Mesothelial cell of epicardium (in vitro differentiated cells): ENCODE measurements at places on chromosomes 5 and 9. TPM values are rescaled to one million over a fixed set of nuclear protein-coding genes. Genes with fewer than 3 reads are reported as not detected.

- DNase-seq, result no peak
These were observed 3.2 kb downstream of the TOR2A start for GRCh38 chr9:127731938-127732337.

- DNase-seq, result no peak
These were observed 58.3 kb downstream of the IZUMO3 start for GRCh38 chr9:24487250-24487861.

The NMUR2 gene
- total RNA-seq, result 1.7 to 1.9 TPM (median 1.8 TPM) in 3 replicates

The SPATA24 gene
- total RNA-seq, result 4.8 to 6.5 TPM (median 6.1 TPM) in 3 replicates

DNA sequence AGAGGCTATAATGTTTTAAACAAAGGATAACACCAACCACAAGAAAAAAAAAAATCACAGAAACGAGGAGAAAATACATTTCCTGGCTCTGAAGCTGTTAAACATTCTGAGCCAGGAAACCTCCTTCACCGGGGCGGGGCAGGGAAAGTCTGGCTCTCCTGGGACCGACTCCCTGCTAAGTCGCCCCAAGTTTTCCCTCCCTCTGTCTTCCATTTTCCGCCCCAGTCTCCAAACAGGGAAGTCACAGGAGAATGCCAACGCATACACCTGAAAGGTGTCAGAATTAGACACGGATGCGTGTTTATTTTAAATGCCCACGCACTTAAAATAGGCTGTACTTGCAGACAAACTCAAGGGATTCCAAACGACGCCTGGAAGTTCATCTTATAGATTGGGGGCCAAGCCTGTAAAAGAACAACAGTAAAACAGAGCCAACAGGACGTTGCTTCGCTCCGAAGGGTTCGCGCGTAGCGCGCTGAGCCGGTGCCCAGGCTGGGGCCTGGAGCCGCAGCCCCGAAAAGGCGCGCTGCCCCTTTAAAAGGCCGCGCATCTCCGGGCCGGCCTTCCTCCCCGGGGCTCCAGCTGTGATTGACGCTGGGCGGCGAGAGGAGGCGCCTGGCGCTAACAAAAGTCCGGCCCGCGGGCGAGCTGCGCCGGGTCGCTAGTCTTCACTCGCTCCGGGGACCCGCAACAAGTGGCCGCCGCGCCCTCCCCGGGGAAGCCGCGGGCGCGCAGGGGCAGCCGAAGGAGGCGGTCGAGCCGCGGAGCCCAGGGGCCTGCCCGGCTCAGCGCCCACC, at the start of gene FBXL7:
Gene FBXL7, plus strand, starts transcription at position 653 of the 797 bp plus-strand sequence.
- DNase-seq, result peak; percentile 51

The IL11RA gene
- 112 to 114 TPM (median 113 TPM) in 3 replicates for total RNA-seq

The FGD3 gene
- 36.3 to 41.9 TPM (median 39.5 TPM) in 3 replicates for total RNA-seq

The GOLGA1 gene
- total RNA-seq, result 19.8 to 23.6 TPM (median 23.4 TPM) in 3 replicates

GRCh38 chr9:124611106-124611505, 103.9 kb upstream of the NR5A1 start:
- DNase-seq, result no peak

DNA sequence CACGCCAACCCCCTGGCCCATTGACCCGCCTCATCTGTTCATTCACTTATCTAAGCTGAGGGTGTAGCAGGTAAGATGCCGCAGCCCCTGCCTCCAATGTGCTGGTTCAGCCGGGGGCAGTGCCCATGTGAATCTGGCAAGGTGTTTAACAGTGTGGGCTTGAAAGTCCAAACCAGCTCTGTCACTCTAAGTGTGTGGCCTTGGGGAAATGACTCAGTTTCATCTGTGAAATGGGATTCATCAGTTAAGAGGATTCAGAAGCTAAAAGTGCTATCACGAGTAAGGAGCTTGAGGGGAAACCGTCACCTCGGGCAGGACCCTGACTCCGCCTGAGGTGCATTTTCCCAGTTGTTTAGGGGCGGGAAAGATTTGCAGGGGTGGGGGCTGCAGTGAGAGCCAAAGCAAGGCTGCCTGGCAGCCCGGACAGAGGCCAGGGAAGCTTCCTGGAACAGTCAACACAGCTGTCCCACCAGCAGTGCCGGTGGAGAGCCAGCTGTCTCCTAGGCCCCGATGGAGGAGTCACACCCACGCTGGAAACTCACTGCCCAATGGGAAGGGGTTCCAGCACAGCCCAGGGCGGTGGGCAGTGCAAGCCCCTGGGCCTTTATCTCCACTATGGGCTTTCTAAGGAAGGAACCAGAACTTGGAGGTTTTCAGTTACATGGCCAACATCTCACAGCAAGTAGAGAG, 9.7 kb upstream of the URM1 start:
- no peak for DNase-seq

The OLFML2A gene
- total RNA-seq, result 36.1 to 37.4 TPM (median 37.1 TPM) in 3 replicates

DNA sequence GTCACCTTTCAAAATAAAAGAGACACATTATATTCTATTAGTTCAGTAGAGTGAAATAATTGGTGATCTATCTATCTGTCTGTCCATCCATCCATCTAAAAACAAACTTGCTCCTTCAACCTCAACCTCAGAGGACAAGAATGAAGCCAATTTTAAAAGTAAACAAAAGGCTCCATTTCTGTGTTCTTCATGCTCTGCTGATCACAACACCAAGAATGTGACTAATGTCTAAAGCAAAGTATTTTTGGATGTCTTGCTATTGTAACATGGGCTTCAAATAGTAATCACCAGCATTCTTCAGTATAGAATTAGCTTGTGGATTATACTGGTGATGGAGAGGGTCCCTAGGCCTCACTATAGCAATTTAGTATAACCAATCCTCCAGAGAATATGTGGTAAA, 1304.4 kb downstream of the MAT2B start:
- DNase-seq, result no peak

DNA sequence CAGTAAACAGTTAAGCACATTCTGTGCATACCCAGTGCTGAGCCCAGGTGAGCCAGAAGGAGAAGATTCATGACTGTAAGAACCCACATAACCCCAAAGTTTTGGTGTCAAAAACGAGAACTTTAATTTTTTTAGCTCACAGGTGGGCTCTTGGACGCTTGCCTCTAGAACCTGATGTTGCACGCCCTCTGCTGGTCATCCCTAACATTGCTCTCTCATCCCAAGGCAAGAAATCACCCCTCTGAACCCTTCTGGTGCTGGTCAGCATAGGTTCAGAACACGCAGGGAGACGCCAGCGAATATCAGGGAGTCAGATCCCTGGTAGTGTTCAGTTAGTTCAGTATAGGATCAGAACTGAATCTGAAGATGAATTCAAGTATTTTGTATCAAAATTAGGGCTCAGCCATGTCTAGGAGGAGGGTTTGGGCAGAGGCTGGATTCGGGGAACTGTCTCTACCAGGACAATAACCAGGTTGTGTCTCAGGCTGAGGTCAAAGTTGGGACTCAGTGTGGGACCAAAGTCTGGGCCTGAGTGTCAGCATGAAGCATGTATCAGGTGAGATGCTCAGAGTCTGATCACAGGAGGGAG, 4.1 kb upstream of the DNAJB5 start:
- DNase-seq, result no peak

The ORM2 gene
- total RNA-seq, result not detected in 3 replicates

DNA sequence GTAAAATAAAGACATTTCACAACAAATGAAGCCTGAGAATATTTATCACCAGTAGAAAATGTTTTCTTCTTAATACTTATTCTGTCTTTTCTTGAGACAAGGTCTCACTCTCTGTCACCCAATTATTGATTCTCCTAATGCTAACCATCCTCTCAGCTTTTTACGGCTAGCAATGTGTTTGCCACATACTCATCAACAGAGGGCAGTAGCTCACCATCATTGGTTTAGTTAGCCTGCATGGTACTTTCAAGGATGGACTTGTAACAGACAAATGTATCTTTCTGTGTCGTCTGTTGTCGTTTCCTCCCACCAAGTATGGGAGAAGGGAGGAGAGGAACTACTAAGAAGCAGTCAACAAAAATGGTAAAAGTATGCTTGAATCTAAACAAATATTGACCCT, 5.9 kb upstream of the ACO1 start:
- DNase-seq, result no peak

The GRXCR2 gene
- not detected in 3 replicates for total RNA-seq

The BARX1 gene
- total RNA-seq, result 0.16 TPM in 1 of 3 replicates, not detected in the others

DNA sequence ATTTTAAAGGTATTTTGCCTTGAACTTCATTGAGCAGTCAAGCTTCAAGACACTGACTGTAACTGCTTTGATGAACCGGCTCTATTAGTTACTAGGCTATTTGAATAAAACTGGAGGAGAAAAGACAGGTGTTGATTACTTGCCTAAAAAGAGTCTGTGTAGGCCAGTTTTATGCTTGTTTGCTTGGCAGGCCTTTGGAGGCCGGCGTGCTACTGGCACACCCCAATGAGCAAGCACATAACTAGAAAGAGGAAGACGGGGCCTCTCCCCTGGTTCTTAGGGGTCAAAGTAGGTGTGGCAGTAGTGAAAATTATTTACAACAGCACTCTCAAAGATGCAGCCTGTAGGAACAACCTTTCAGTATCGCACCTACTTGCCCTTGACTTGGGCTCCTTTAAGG, 2.1 kb upstream of the ZFR start:
- no peak for DNase-seq
